ENCODE measurements at places on chromosomes 12 and 14. TPM values are rescaled to one million over a fixed set of nuclear protein-coding genes. Genes with fewer than 3 reads are reported as not detected.

Gene GLIPR1L1
- total RNA-seq: not detected

Gene KRT83
- total RNA-seq: not detected

Gene MYF5
- not detected for total RNA-seq

Gene TM7SF3
- 24.8 TPM for total RNA-seq

Gene BCAT1
- total RNA-seq: 154 TPM

Gene PLA2G1B
- 1.8 TPM for total RNA-seq

Gene HOXC9
- total RNA-seq: 9.3 TPM

Gene SIX4
- total RNA-seq: 8.6 TPM

Gene NELL2
- 0.53 TPM for total RNA-seq

Gene SYCP3
- total RNA-seq: not detected

Gene COL2A1
- total RNA-seq: not detected

Gene PTCSC3
- total RNA-seq: not detected

Gene EMP1
- total RNA-seq: 0.47 TPM

Gene GARIN6
- not detected for total RNA-seq

Gene EIF2S3B
- 1.3 TPM for total RNA-seq

- DNase-seq: no peak
These were observed 12.6 kb upstream of the OAS1 start for GRCh38 chr12:112894128-112894527.

DNA sequence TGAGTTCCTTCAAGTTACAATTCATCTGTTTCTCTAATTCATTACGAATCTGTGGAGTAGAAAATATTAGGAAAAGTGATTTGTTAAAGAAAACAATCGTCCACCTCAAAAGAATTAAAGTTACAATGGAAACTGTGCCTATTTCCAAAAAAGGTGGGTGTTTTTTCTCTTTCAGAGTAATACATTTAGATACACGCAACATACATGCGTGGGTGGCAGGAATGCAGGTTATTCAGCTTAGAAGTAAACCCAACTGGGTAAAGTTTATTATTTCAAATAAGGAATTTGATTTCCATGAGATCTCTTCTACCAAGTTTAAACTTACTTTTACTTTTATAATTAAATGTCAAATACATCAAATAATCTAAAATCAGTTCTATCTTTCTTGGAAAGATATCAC lies 52.2 kb downstream of the SSH1 start:
- no peak for DNase-seq

DNA sequence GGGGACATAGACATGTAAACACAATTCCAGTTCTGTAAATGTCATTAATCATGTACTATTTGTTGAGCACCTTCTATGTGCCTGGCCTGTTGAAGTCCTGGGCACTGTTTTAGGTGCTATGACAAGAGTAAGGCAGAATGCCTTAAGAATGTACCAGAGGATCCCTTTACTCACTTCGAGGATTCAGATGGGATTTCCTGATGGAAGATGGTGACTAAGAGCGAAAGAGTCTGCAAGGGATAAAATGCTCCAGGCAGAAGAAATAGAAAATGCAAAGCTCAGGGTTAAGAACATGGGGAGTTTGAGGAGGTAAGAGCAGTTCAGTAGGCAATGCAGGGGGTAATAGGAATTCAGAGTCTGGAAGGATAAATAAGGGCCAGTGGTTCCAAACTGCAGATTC lies 671.3 kb upstream of the TBX3 start:
- DNase-seq: no peak

- no peak for DNase-seq
These were observed 87.5 kb downstream of the DACT1 start for GRCh38 chr14:58725226-58725625.

DNA sequence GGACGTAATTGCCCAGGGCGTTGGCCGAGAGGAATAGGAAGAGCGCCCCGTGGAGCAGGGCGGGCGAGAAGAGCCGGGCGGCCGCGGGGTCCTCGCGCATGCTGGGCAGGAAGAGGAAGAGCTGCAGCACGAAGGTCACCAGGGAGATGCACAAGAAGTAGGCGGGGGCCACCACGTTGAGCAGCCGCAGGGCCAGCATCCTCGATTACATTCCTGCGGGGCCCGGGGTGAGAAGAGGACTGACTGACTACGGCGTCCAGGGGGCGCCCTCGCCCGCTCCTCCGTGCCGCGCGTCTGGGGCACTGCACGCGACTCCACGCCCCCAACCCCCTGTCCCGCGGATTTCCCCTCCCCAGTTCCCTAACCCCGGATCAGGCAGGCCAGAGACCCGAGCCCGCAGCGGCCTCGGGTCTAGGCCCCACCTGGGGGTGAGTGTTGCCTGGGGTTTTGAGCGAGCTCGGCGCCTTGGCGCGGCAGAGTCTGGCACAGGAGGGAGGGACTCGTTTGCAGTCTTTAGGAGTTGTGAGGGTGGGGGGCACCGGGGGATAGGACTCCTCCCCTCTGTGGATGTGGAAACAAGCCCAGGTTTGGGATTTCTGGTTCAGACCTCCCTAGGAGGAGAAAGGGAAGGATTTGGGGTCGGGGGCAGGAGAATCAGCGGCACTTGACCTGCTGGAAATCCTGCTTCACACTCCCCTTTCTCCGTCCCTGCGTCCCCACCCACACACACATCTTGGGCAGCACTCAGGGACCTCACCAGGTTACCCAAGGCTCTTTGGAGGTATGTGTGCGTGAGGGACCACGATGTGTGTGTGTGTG lies 1.8 kb downstream of the ZDHHC22 start:
- DNase-seq: peak; percentile 58

DNA sequence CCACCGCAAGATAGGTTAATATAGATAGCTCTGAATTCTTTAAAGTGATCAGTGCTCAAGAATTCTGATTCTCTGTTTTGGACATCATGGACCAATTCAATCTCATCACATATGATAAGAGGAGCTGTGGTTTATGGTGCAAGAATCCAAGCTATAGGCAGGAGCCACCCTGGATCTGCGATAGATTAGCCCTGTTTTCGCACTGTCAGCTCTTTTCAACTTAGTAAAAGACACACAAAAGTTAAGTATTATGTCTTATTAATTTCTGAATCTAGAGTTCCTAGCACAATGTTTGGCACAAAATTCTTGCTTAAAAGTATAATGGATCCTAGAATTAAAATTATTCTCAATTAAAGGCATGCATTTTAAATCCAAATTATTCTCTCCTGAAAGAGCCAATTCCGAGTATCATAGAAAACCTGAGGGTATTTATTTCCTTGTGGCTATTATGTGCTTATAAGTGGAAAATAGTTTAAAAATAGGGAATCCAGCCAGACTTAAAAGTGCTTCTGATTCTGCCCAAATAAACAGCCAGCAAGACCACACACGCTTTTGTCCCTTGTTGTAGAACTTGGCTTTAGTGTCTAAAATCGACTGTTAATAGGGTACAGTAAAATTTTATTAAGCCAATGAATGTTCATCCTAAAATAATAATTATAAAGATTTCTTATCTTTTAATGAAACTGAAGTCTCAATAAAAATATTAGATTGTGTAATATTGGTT lies 184.9 kb upstream of the FLRT2 start:
- DNase-seq: no peak

- DNase-seq: no peak
These were observed 86.6 kb downstream of the NINJ2 start for GRCh38 chr12:576615-577110.

- DNase-seq: no peak
These were observed 23.6 kb downstream of the SAMD4A start for GRCh38 chr14:54590481-54590880.

- DNase-seq: no peak
These were observed 5.9 kb upstream of the KRT1 start for GRCh38 chr12:52686063-52686462.

DNA sequence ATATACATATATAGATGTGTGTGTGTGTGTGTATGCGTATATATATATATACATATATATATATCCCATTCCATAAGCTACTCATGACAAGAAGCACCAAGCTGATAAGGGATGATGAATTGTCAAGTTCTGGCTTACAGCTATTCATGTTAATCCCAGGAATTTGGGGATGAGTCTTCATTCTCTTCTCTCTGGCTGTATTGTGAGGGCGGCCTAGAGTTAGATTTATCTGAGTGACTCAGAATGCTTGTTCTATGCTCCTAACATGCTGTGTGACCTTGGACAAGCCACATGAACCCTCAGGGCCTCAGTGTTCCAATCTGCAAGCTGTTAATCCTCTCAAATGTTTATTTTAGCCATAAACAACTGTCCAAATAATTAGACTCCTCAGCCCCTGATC lies 749.0 kb downstream of the MED13L start:
- no peak for DNase-seq

GRCh38 chr12:39441189-39441962 lies 1.5 kb downstream of the KIF21A start:
- no peak for DNase-seq

- peak; percentile 49 for DNase-seq
These were observed 22.2 kb upstream of the OVCH1 start for GRCh38 chr12:29519585-29520182.

DNA sequence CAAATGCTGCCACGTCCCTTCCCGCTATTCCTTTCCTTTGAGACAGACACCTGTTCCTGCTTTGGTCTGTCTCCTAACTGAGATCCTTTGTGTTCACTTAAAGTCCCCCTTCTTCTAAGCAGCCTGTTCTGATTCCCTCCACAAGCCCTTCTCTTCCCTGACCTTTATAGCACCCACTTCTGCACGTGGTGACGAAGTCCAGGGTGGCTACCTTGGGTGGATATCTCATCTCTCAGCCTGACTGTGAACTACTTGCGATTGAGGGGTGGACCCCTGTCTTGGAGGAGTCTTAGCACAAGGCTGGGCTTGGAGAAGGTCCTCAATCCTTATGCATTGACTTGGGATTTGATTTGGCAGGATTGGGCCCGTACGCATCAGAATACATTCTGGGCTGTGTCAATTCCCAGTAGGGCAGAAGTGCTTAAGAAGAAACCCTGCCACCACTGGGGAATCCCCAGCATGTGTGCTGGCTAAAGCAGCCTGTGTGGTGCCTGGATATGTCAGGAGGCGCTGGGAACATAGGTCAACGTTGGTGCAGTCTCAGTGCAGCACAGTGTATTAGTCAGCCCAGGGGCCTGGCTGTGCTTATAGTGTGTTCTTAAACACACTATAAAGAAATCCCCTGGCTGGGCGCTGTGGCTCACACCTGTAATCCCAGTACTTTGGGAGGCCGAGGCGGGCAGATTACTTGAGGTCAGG lies 23.6 kb downstream of the KRT80 start:
- no peak for DNase-seq

DNA sequence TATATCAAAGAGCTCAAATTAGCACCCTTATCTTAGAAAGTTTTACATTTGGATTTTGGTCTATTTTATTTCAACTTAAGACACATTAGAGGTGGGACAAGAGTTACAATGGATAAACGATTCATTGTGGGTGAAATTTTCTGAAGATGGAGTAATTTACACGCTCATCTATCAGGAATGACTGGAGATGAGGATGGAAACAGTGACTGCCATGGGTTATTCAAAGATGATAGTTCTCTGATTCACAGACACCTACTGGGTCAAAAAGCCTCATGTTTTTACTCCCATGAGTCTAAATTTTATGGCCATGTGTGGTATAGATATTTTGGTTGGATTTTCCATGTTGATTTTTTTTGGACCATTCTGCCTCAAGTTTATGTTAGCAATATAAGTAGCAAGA lies 22.1 kb downstream of the SAMD4A start:
- no peak for DNase-seq

- no peak for DNase-seq
These were observed 22.3 kb upstream of the ITPR2 start for GRCh38 chr12:26855337-26855736.

DNA sequence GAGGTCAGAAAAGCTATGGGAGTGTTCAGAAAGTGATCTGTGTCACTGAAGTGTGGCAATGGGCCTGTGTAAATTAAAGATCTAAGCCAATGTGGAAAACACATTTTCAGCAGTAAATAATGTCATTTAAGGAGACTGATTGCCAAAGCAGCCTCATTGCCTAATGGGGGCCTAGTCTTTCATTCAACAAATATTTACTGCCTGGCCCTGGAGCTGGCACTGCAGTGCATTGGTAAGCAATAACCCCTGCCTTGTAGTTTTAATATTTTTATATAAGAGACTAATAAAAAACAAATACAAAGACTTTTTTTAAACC lies 326.6 kb downstream of the BTG1 start:
- no peak for DNase-seq

DNA sequence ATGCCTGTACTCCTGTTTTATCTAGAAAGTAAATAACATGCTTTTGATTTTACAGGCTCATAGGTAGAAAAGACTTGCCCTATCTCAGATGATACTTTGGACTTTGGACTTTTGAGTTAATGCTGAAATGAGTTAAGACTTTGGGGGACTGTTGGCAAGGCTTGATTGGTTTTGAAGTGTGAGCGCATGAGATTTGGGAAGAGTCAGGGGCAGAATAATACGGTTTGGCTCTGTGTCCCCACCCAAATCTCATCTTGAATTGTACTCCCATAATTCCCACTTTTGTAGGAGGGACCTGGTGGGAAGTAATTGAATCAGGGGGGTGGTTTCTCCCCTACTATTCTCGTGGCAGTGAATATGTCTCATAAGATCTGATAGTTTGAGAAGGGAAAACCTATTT lies 156.2 kb upstream of the GZMB start:
- DNase-seq: no peak

DNA sequence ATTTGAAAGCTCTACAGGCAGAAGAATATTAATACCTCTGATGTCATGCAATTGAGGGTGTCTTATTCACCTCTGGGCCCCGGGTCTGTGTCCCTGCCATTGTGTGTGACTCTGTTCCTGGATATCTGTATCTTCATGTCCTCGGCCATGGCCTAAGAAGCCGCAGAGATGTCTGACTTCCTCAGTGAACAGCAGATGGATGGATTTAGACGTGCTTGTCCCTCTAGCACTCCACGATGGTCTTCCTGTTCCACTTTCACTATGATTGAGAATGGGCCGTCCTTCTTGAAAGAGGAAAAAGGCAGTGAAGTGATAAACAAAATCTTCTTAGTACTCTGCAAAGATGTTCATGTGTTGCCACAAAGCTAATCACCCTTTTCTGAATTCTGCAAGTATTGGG lies 217.4 kb downstream of the SLC41A2 start:
- no peak for DNase-seq

DNA sequence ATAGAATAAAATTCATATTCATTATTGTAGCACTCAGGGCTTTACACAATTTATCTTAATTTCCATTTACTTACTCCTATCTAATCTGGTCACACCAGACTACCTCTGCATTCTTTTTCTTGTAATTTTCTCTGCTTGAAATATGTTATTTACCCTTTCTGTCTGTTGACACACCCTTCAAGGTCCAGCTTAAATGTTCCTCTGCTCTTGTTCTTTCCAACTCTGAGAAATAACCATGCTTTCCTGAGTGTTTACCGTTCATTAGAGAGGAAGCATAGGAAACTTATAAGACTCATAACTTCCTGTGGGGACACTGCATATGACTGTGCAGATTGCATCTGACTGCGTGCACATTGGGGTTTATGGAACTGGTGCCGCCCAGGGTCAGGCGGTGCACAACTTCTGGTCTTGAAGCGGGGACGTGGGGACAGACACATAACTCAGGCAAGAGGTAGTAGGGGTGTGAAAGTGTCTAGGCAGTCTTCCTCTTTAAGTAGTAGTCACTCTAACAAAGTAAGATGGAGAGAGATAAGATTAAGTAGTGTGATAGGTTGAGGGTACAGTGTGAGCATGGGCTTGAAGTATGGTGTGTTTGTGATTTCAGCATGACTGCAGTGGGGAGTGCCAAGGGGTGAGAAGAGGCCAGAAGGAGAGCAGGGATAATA lies 42.6 kb upstream of the FOXJ2 start:
- peak; percentile 58 for DNase-seq

- DNase-seq: no peak
These were observed 716.4 kb downstream of the FSCB start for GRCh38 chr14:43790681-43791080.
